ACHN (cell line): ENCODE measurements at places on chromosomes 7 and 10.

DNA sequence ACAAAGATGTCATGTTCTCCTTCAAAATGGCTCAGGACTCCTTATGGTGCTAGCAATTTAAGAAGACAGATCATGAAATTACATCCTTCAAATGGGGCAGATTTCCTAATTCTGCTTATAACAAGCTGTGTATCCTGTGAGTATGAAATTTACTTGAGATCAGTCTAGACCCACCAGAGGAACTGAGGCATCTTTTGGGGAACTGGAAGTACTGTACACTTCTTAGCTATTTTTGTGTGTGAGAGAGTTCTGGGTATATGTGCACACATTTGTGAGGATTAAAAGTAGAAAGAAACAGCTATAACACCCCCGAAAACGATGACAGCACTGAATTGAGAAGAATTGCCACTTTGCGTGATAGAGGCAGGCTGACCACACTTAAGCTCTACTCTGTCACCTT, 187.0 kb upstream of the CCDC6 start:
- DNase-seq = no peak

DNA sequence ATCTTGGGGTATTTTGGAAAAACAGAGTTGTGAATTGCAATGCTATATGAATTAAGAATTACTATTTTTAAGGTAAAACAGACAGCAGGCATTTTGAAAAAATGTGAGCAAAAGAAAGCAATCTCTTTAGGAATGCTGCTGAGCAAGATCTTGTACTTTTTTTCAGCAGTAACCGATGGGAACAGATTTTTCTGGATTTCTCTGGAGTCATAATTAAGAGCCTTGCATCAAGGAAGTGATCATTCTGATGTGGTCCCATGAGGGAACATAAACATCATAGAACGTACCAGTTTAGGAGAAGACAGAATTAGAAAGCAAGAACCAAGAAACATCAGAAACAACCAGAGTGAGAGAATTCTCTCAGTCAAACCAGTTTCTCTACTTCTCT, 157.0 kb upstream of the AGR3 start:
- DNase-seq = no peak

GRCh38 chr7:112257073-112257472, 50.6 kb downstream of the ZNF277 start:
- DNase-seq = no peak

- no peak for DNase-seq
Measured at GRCh38 chr7:151889406-151890354, 12.8 kb upstream of the PRKAG2 start.

DNA sequence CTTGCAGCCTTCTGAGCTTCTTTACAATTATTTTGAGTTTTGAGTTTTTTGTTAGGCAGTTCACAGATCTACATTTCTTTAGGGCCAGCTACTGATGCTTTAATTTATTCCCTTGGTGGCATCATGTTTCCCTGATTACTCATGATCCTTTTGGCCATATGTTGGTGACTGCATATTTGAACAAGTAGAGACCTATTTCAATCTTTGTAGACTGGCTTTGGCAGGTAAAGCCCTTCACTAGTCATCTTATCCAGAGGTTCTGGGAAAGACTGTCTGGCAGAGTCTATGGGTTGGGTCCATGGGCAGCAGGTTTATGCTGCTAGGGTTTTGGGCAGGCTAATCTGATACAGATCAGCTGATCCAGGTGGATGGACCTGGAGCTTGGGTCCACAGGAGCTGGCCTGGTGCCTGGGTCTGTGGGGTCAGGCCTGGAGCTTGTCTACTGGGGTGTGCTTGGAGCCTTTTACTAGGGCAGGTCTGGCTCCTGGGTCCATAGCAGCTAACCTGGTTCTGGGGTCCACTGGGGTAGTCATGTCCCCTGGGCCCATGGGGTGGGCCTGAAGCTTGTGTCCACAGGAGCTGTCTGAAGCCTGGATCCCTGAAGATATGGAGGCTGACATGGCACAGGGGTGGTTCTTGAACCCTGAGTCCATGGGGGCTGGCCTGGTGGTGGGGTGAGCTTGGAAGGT, 72.7 kb downstream of the GPR85 start:
- DNase-seq = no peak

GRCh38 chr10:3987143-3987974, 202.3 kb upstream of the KLF6 start:
- no peak for DNase-seq

DNA sequence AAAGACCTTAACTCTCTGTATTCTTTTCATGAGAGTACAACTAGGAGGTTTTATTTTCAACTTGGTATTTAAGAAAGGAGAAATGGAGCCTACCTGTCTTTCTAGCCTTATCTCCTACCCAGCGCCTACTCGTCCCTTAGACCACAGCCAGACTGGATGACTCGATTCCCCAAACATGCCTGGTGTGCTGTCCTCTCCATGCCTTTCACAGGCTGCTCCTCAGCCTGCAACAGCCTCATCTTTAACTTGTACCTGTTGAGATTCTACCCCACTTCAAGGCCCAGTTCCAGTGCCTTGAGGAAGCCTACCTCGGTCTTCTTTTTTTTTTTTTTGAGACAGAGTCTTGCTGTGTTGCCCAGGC, 29.4 kb downstream of the CPA1 start:
- no peak for DNase-seq

DNA sequence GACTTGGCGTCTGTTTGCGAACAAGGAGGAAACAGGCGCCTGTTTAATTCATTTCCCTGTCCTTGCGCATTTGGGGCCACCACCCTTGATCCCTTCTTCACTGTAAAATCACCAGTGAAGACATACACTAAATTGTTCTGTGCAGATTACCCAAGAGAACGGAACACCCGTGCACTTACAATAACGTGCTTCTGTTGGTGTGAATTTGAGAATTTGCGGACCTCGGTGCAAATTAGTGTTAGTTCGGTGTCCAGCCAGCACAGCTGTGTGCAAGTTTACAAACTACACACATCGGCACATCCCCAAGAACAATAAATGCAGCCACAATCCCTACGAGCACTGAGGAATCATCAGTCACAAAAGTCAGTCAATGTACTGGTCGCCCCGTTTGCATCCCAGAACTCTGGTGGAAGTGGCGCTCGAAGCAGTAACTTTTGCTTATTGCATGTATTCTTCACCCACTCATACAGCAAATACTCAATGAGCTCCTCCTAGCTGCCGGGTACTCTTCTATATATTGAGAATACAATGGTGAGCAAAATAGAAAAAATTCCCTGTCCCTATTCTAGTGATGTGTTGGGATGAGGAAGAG, 786 bp upstream of the CNOT4 start:
- DNase-seq = peak; percentile 42

- DNase-seq = no peak
Measured at GRCh38 chr7:22635349-22635748, 91.7 kb upstream of the IL6 start.

GRCh38 chr7:158251061-158251965, 336.3 kb downstream of the PTPRN2 start:
- no peak for DNase-seq

- no peak for DNase-seq
Measured at GRCh38 chr7:38478404-38478803, 152.8 kb downstream of the AMPH start.

- DNase-seq = no peak
Measured at GRCh38 chr7:100785878-100786277, 41.4 kb downstream of the EPHB4 start.

DNA sequence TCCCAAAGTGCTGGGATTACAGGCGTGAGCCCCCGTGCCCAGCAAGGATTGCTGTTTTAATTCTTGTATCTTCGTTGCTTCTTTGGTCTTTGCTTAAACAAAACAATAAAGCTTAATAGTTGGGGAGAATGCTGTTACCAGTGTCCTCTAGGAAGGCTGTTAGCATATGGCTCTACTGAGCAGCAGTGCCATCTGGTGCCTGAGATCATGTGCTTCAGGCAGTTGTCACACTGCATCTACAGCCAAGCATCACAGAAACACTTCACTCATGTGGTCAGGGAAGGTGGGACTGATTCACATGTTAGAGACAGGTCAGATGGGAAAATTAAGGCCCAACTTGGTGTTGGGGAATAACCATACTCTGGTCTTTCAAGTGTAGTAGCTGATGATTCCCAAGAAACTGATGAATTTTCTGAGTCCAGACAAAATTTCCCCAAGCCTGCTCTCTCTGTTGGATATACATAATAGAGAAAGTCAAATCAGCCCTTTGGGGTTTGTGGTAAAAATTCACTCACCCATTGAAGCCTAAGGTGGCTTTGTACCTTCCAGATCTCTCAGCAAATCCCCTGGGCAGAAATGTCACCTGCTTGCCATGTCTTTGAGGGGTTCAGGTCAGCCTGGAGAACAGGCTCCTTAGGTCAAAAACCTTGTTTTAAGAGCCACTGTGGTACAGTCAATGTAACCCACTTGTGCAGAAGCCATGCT, 28.4 kb downstream of the UBE2D4 start:
- peak; percentile 66 for DNase-seq

GRCh38 chr7:157670490-157671357, 333.9 kb downstream of the DNAJB6 start:
- no peak for DNase-seq

DNA sequence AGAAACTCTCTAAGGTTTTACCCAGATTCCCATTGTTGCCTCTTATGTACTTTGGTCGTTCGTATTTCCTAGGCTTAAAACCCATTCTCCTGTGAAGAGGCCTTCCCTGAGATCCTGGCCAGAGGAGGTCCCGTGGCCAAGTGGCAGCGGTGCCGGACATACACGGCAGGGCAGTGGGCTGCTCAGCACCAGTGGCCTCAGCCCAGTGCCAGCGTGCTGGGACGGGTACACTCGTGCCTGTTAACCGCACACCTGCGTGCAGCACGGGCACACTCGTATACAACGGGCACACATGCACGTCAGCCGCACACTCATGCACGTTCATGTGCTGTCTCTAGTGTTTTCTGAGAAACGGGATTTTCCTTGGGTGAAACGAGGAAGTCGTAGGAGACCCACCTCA, 40.2 kb downstream of the FOXK1 start:
- no peak for DNase-seq

GRCh38 chr10:61400524-61400923, 52.7 kb downstream of the TMEM26 start:
- no peak for DNase-seq

DNA sequence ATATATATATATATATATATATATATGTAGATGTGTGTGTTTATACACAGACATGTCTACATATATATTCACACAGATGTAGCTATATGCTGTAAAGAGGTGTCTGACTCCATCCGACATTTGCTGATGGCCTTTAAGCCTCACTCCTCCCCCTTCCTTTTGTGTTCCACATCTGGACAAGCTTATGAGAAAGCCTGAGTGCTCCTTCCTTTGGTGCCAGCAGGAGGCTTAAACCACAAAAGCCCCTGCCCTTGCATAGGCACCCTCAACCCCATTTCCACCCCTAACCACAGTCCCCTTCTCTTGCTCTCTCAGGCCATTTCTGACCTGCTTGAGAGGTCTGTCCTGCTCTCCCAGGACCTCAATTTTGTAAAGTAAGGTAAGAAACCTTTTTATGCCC, 98.7 kb downstream of the SVOPL start:
- no peak for DNase-seq

- no peak for DNase-seq
Measured at GRCh38 chr10:43734716-43735115, 86.0 kb upstream of the ZNF32 start.

- no peak for DNase-seq
Measured at GRCh38 chr10:120505866-120506265, 48.8 kb downstream of the PLPP4 start.

GRCh38 chr7:13099154-13099795, 411.8 kb downstream of the ARL4A start:
- DNase-seq = no peak

- no peak for DNase-seq
Measured at GRCh38 chr10:123800821-123801220, 90.8 kb downstream of the CPXM2 start.

GRCh38 chr10:49149881-49150280, 16.1 kb upstream of the FAM170B start:
- DNase-seq = no peak

DNA sequence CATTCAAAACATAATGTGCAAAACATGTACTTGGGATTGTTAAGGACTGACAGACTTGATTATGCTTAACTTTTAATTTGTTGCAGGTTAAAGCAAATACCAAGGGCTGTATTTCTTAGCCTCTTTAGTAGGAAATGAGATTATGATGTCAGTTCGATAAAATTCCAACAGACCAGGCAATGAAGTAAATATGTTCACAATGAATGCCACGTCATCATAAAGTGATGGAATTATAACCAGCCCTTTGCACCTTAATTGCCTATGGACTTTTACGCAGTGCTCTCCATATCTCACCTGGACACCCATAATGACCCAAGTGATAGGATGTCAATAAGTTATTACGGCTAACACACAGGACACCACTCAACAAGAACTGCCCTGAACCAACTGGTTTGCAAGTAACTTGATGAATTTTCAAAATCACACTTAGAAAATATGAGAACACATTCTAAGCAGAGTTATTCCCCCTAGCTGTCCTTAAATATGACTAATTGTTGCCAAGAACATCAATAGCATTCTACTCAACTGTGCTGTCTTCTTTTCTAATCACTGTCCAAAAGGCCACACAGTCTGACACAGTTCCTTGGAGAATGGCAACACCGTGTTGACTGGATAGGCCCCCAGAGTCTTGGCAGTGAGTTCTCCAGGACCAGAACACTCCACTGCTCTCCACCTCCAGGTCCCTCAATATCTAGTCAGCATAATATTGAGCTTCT, 115.0 kb downstream of the CHCHD3 start:
- DNase-seq = no peak

DNA sequence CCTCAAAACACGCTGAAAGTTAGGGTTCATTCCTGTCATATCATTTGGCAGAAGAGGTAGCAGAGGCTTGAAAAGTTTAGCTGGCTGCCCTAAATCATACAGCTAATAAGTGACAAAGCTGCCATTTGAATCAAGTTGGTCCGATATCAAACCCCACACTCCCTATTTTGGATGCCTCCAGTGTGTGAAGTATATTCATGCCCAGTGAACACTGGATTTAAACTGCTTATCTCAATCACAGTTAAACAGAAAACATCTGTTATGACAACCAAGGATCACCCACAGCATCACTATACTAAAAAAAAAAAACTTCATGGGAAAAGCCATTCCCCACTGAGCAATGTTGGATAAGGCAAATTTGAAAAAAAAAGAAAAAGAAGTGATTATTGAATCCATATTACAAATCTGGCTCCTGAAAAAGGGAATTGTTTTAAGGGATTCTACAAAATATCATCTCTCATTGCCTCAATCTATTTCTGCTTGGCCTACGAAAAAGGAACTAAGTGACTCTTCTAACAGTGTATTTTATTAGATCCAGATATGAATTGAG, 48.3 kb downstream of the ABCB1 start:
- no peak for DNase-seq

- DNase-seq = no peak
Measured at GRCh38 chr7:111987115-111987826, 218.9 kb downstream of the DOCK4 start.

GRCh38 chr7:6508950-6509349, 42.3 kb downstream of the GRID2IP start:
- no peak for DNase-seq

GRCh38 chr10:51911723-51912122, 212.3 kb upstream of the CSTF2T start:
- no peak for DNase-seq

DNA sequence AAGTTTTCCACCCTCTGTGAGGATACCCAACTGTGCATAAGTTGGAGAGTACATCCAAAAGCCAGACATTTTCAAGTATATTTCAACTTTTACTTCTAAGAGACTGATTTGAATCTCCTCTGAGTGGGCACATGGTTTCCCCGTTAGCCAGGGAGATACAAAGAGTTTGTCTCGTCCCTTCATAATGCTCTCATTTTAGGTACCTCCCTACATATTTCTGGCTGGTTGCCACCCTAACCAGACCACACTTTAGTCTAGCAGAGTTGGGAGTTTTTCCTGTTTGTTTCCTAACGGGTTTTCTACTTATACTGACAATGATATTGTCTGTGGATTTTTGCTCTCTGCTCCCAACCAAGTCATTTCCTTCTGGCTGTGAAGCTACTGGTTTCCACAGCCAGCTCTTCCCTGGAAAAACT, 180.3 kb downstream of the CCDC71L start:
- no peak for DNase-seq
